Hindlimb muscle (tissue), 1 donor: ENCODE measurements at places on chromosomes 7 and 10.

GRCh38 chr7:157875230-157876179 is 538.7 kb downstream of the DNAJB6 start:
- DNase-seq = no peak

GRCh38 chr7:50073093-50073492 is 20.0 kb downstream of the ZPBP start:
- DNase-seq = no peak

DNA sequence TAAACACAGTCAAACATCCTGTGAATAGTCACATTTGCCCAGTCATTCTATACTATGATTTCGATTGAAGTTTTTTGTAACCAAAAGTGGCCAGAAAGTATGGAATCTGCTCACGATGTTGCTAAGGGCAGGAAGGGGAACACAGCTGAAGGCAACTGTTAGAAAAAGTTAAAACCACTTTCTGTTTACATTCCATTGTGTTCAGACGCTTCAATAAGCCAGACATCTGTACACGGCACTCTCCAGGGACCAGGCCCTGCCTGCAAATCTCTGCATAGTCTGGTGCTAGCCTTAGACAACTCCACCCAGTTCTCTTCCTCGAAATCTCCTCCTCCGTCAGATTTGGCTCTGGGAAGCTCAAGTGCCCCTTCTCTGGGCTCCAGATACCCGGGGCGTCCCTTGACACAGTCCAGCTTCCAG is 17.1 kb upstream of the TMEM120A start:
- no peak for DNase-seq

DNA sequence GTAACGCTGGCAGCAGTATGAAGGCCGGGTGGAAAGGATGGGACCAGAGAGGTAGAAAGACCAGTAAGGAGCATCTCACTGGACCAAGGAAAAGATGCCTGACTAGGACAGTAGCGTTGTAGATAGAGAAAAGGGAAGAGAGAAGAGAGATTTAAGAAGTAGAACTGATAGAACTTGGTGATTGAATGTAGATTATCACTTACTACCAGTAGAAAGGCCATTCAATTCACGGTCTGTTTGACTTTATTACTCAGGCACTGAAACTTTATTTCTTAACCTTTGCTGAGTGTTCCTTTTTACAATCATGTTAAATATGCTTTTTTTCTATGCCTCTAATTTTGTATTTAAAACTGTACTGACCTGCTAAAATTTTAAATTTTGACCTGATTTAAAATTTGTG is 12.2 kb downstream of the MCU start:
- DNase-seq = no peak

DNA sequence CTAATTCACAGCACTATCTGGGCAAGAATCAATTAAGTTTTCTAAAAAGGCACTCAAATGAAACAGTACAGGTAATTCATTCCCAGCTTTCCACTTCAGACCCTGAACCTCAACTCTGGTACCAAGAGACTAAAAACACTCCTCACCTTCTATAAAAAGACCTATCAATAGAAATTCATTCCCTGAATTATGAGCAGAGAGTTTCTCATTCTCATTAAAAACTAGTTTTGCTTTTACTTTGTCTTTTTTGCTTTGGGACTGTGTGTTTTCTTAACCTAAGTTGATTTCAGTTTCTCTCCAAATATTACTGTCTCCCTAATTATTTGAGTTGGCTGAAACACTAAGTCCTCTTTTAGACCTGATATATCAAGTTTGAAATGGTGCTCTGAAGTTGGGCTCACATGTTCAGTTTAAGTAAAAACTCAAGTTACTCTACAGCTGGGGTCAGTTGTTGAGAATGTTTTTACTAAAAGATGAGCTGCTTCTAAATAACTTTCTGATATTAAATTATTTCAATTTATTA is 189.5 kb downstream of the JAZF1 start:
- DNase-seq = no peak

GRCh38 chr10:113056441-113057021 is 106.5 kb downstream of the TCF7L2 start:
- no peak for DNase-seq
